ENCODE measurements at places on chromosomes 16 and 17. TPM values are rescaled to one million over a fixed set of nuclear protein-coding genes. Genes with fewer than 3 reads are reported as not detected.

PRRT2 gene
- total RNA-seq, result 2.0 TPM

GRCh38 chr16:13402601-13403000 is 501.2 kb downstream of the SHISA9 start:
- no peak for DNase-seq

GRCh38 chr17:33583518-33584417 is 290.7 kb upstream of the ASIC2 start:
- DNase-seq, result no peak

- DNase-seq, result no peak
These were observed 240.7 kb downstream of the MAP2K6 start for GRCh38 chr17:69654981-69655855.

GRCh38 chr17:55420776-55421178 is 858 bp downstream of the MMD start:
- peak; percentile 31 for DNase-seq

DNA sequence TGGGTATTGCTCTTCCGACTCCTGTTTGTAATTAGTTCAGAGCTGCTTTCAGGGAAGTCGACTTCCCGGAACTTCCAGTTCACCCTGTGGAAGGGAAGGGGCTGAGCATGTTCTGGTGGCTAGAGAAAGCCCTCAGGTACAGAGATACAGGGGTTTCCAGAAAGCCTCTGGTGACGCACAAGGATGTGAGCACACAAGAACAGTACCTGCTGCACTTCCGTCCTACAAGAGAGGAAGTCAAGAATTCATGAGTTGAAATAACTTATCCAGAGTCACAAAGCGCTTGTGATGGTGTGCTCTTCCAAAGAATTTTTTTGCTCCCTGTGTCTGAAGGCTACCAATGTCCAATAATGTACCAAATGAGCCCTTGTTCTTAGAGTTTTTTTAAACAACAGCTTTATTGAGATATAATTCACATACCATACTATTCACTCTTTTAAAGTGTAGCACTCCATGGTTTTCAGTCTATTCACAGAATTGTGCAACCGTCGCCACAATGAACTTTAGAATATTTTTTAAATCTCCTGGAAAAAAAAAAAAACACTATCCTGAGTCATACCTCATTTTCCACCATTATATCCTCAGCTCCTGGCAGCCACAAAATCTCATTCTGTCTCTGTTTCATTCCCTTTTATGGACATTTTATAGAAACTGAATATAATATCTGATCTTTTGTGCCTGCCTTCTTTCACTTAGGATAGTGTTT is 327.6 kb downstream of the CDH13 start:
- DNase-seq, result no peak

- no peak for DNase-seq
These were observed 16.4 kb downstream of the KCNG4 start for GRCh38 chr16:84223456-84223855.

- DNase-seq, result no peak
These were observed 52.0 kb downstream of the SREBF1 start for GRCh38 chr17:17784657-17785267.

MT1F gene
- 3.3 TPM for total RNA-seq
